ENCODE measurements at places on chromosomes 5 and 9.

GRCh38 chr5:52896534-52897237 is 92.5 kb upstream of the ITGA2 start:
- no peak for DNase-seq

DNA sequence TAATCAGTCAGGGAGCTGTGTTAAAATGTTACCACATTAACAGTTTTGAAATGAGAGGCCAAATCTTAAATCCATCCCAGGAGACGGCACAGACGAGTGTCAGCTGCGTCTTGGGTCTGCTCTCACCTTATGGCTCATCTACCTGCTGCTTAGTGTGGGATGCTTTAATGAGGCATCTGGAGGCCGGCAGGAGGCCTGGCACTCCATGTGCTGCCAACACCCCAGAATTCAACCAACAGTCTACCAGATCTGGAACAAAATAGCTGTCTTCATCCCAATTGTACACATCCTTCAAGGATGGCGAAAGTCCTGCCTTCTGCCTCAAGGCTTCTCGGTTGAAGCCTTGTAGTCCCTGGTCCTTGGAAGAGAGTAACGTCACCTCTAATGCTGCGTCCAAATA is 12.0 kb downstream of the PRKACG start:
- DNase-seq: no peak

- DNase-seq: no peak
These were observed 4.1 kb upstream of the IARS1 start for GRCh38 chr9:92297611-92298010.

DNA sequence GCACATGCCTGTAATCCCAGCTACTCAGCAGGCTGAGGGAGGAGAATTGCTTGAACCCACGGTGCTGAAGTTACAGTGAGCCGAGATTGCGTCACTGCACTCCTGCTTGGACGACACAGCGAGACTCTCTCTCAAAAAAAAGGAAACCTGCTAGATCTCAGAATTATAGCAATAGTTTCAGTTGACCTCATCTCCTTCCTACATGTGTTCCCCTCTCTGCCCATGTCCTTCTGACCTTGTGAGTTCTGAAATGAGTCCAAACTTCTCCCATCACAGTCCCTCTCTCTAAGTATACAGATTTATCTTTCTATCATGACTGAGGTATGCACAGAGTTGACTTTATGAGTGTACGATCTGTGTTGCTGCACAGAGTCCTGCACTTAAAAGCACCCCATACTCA is 44.6 kb upstream of the SHOC1 start:
- DNase-seq: no peak

DNA sequence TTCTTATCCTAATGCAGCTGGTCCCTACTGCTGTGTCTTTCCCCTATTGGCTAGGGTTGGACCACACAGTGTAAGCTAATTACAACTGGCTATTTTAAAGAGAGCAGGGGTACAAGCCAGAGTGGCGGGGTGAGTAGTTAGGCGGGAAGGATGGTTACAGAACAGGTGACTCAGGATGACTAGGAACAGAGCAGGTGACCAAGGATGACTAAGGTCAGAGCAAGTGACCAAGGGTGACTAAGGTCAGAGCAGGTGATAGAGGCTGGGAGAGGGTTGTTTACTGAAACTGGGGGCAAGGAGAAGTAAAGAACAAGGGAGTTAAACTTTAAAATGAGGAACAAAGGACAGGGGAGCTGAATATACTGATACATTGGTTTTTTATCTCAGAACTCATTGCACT is 125.4 kb downstream of the PTTG1 start:
- no peak for DNase-seq

- DNase-seq: no peak
These were observed 95.1 kb upstream of the CD180 start for GRCh38 chr5:67291671-67292070.

DNA sequence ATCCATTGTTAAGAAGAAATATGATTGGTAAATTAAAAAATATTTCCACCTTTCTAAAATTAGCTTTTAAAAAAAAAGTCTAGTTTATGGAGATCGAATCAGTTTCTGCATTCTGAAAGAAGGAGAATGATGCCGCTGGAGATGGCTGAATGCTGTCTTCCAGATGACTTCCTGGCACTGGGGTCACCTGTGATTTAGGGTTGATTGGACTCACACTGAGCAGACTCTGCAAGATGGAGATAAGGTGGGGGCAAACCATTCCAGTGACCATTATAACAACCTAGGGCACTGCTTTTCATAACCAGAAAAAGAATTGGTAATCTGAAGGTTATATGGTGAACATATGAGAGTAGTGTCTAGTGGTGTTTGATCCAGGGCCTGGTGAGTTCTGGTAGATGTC is 40.8 kb downstream of the RHOBTB3 start:
- DNase-seq: no peak

DNA sequence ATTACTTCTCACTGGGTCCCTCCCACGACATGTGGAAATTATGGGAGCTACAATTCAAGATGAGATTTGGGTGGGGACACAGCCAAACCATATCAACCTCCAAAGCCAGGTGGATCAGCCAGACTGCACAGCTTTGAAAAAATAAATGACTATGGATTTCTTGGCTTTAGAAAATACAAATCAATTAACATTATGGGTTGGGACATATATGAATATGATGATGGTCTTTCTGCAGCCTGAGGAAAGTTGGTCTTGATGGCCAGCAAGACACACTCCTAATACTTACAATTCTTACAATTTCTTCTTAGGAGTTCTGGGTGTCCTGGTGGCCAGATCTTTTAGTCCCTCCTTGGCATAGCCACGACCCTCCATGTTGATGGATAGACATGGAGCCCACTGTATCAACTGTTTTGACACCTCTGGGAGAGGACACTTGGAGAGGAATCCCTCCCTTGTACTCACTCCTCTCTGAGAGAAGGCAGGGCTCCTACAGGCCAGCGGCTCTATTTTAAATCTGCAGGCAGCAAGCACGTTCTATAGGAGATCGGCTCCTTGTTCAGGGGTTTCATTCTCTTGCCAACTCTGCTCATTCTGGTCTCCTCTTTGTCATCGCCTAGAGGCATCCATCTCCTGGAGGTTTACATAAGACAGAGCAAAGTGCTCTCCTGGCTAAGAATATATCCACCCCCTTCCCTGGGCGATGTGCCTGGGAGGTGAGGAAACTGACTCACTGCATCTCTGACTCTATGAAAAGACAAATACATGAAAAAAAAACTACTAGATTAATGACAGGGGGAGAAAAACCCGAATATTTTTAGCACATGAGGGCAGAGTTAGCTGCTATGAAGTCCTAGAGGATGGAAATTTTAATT is 145.9 kb downstream of the CARTPT start:
- DNase-seq: no peak

- DNase-seq: no peak
These were observed 3.6 kb upstream of the DPH7 start for GRCh38 chr9:137582286-137582860.

DNA sequence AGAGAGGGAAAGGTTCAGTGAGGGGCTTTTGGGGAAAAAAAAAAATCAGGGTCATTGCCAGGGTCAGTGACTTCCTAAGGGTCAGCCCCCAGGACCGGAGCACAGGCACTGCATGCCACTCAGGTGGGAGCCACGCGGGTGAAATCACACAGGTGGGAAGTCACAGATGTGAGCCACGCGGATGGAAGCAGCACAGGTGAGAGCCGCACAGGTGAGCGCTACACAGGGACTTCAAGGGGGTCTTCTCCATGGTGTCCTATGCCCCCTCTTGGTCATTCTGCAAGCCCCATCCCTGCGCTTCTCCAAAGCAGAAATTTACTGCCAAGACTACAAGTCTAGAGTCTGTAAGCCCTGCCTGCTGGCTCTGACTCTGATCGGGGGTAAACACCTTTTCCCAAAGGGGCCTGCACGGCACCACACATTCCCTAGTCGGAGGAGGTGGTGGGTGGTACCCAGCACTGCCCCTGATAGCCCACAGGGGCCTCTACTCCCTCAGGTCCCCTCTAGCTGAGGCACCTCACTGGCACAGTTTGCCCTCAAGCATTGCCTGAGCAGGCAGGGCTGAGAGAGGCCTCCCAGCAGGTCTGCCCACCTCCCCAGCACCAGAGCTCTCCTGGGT is 18.3 kb upstream of the OBP2B start:
- DNase-seq: no peak

GRCh38 chr5:80389580-80389979 is 18.3 kb upstream of the ZFYVE16 start:
- DNase-seq: no peak

- no peak for DNase-seq
These were observed 24.0 kb downstream of the LIX1 start for GRCh38 chr5:97118261-97119006.

- DNase-seq: no peak
These were observed 16.2 kb downstream of the PRKAA1 start for GRCh38 chr5:40781843-40782409.

GRCh38 chr5:66769030-66769733 is 173.0 kb downstream of the MAST4 start:
- no peak for DNase-seq

DNA sequence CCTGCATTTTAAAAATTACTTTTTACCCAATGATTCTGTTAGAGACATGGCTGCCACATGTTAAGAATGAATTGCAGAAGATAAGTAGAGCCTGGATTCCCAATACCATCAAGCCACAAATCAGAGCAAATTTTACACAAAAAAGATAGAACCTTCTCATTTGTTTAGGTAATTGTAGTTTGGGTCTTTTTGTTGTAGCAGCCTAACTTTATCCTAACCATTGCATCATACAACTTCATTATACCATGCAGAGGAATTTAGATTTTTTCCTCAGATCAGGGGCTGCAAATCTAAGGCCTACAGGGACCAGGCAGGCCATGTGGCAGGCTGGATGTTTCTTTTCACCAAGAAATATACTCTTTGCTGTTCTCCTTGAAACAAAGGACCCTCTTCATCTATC is 34.6 kb downstream of the NKX2-5 start:
- no peak for DNase-seq

GRCh38 chr5:38764937-38765391 is 80.8 kb upstream of the OSMR start:
- no peak for DNase-seq

- DNase-seq: no peak
These were observed 13.6 kb upstream of the CLTB start for GRCh38 chr5:176429972-176430371.

All from activated CD8-positive, alpha-beta memory T cell treated with anti-CD3 and anti-CD28 coated beads for 1 hour (primary cell).